ENCODE measurements at places on chromosomes 16 and 17. TPM values are rescaled to one million over a fixed set of nuclear protein-coding genes. Genes with fewer than 3 reads are reported as not detected.
A peak's percentile ranks its signal among the peaks of the same experiment; 100 is the strongest.

DNA sequence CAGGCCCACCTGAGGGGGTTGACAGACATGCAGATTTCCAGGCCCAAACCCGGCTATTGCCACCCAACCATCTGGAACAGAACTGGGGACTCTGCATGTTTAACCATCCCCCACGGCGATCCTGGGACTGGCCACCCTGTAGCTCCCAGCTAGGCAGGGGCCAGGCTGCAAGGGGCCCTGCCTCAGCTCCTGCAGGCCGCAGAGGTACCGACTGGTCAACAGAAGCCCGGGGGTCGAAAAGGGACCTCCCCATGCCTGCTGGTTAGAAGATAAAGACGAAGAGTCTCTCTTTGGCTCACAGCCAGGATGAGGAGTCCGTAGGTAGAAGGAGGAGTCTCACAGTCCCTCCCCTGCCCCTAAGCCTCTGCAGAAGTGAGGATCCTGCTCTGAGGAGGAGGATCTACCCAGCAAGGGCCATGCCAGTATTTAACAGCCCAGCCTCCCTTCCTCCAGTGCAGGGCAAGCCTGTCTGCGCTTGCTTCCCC is 223.4 kb upstream of the TNRC6C start:
- no peak for DNase-seq
- H3K4me3 ChIP-seq, result no peak overlapping the region
- H3K4me1 ChIP-seq, result peaks cover 15% of the 10 kb centered on the region
- H3K27me3 ChIP-seq, result no peaks in the 10 kb centered on the region
- no peaks in the 10 kb centered on the region for H3K36me3 ChIP-seq

GRCh38 chr17:18231164-18231563 is 5.7 kb downstream of the LLGL1 start:
- H3K36me3 ChIP-seq, result peaks cover 14% of the 10 kb centered on the region
- H3K4me1 ChIP-seq, result peaks cover 6% of the 10 kb centered on the region
- H3K4me3 ChIP-seq, result no peak overlapping the region
- peaks cover 2% of the 10 kb centered on the region for H3K27me3 ChIP-seq

DNA sequence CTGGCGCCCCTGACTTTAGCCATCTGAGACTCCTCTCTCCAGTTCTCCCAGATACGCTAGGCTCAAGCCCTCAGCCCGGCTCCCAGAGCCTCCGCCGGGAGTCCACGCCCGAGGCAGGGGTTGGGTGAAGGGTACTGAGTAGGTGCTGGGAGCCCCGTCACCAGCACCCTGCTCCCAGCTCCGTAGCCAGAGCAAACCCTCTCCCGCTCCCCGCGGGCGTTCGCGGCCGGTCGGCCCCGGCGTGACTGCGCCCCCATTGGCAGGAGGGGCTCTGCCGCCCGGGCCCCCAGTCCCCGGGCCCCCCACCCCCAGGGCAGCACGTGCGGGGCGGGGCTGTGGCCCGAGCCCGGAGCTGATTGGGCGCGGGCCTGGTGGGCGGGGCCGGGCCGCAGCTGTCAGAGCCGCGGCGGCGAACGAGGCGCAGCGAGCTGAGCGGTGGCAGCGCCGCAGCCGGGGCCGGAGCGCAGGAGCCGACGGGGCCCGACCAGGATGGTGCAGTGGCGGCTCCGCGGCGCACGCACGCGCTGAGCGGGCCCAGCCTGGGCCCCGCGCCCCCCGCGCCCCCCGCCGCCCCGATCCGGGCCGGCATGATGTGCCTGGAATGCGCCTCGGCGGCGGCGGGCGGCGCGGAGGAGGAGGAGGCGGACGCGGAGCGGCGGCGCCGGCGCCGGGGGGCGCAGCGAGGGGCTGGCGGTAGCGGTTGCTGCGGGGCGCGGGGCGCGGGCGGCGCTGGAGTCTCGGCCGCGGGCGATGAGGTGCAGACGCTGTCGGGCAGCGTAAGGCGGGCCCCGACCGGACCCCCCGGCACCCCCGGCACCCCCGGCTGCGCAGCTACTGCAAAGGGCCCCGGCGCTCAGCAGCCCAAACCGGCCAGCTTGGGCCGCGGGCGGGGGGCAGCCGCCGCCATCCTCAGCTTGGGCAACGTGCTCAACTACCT is at the start of gene SPNS2:
TSS of gene SPNS2 (plus strand) at position 421 of the 937 bp plus-strand sequence. CDS start at position 588, 167 bp downstream.
- H3K27me3 ChIP-seq, result peaks cover 30% of the 10 kb centered on the region
- H3K4me3 ChIP-seq, result peak within 1 kb of the TSS; percentile 56
- no peak within 1 kb of the TSS for H3K27ac ChIP-seq

DNA sequence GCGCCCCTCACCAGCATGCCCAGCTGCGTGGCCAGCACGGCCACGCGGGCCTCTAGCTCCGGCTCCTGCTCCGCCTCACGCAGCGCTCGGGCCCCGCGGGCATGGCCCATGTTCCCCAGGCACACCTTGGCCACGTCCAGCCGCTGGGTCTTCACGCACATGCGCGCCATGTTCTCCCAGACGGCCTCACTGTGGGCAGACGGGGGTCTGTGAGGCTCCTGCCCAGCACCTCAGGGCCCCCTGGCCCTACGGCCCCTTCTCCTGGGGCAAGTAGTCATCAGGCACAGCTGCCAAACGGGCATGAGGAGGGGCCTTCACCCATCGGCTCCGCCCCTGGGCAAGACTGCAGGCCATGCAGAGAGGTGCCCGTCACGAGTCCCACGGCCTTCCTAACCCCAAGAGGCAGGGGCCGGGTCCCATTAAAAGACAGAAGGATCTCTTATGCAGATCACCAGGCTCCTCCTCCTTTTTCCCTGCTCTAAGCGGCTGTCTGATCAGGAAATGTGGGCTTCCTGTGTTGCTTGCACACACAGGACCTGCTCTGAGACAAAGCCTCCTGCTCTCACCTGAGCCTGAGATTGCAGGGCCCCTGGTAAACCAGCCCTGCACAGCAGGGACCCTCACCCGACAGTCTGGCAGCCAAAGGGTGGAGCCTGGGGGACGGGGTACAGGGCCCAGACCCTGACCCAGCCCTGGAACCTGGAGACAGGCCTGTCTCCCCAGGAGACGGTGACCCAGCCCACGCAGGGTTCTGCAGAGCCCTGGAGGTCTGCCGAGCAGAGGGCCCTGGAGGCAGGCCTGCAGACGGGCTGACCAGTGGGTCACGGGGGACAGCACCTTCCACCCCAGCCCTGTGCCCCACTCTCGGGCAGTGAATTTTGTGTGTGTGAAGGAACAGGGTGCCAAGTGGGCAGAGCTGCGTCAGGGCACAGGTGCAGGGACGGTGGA is 6.6 kb upstream of the TMEM204 start:
- H3K4me1 ChIP-seq, result peaks cover 48% of the 10 kb centered on the region
- peak overlapping the region; percentile 82 for H3K27ac ChIP-seq
- no peak for DNase-seq
- H3K4me3 ChIP-seq, result no peak overlapping the region
- H3K36me3 ChIP-seq, result peaks cover 7% of the 10 kb centered on the region

DNA sequence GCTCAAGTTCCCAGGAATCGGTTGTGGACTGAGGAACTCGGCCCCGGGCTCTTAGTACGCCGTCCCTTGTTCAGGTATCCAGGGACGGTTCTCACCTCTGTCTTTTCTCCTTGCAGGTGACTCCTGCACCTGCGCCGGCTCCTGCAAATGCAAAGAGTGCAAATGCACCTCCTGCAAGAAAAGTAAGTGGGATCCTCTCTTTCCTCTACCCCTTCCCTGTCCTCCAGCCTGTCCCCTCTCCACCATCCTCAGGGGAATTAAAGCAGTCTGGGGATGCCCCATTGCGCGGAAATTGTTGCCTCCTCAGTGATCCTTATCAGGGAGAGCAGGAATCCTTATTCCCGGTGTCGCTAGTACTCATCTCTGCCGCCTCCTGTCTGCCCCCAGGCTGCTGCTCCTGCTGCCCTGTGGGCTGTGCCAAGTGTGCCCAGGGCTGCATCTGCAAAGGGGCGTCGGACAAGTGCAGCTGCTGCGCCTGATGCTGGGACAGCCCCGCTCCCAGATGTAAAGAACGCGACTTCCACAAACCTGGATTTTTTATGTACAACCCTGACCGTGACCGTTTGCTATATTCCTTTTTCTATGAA is 585 bp downstream of the MT2A start:
- peaks cover 26% of the 10 kb centered on the region for H3K27me3 ChIP-seq
- H3K4me3 ChIP-seq, result peak overlapping the region; percentile 38
- peaks cover 11% of the 10 kb centered on the region for H3K4me1 ChIP-seq
- no peak for DNase-seq

DNA sequence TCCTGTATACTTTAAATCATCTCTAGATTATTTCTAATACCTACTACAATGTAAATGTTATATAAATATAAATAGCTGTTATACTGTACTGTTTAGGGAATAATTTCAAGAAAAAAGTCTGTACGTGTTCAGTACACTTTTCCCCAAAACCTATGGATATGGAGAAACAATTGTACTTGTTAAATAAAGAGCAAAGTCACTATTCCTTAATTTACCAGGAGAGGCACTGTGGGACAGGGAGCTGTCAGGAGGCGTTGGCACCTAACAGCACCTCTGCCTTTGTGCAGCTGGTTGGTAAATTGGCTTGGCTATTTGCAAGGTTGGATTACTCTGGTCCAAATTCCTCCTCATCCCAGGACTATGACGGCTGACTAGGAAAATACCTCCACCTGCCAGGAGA is 28.0 kb downstream of the CRHR1 start:
- no peak for DNase-seq
- H3K36me3 ChIP-seq, result no peaks in the 10 kb centered on the region
- no peaks in the 10 kb centered on the region for H3K4me1 ChIP-seq
- no peak overlapping the region for H3K27ac ChIP-seq
- no peak overlapping the region for H3K4me3 ChIP-seq

PITPNM3 gene
- total RNA-seq, result 0.33 TPM

IL17C gene
- 0.05 TPM for total RNA-seq

LONP2 gene
- 37.7 TPM for total RNA-seq

KRTAP3-1 gene
- total RNA-seq, result not detected

Measured in thymus (tissue), 14 donors.